ENCODE measurements at places on chromosomes 3 and 15.

DNA sequence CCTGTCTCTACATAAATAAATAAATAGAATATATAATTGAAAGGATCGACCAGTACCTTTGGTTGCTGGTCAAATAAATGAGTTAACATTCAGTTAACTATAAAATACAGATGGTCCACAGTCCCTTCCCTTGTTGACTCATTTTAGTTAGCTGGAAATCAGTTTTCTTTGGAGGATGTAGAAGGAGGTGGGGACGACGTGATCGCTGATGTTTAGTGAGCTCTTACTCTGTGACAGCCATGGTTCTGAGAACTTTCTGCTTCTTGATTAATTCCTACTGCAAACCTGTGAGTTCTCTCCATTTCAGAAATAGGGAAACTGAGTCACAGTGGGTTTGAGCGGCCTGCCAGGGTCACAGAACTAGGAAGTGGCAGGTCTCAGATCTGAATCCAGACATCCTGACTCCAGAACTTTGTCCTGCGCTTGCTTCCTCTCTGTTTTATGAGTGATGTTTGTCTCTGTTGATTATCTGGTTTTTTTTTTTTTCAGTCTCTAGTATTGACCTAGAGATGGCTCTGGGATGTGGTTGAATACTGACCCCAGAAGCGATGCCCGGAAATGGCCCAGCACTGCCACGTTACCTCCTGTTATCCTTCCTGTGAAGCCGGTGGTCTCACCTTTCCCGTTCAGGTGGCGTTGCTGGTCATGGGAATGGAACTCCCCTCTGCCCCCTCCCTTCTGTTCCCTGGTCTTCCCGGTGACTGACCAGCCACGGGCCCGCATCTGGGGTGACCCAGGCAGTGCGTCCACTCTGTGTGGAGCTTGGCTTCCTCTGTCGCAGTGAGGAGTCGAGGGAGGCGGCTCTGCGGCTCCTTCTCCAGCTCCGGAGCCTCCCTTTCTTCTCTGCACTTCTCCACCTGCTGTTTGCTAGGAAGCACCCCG lies 18.2 kb downstream of the SYNM start:
- no peak for DNase-seq

DNA sequence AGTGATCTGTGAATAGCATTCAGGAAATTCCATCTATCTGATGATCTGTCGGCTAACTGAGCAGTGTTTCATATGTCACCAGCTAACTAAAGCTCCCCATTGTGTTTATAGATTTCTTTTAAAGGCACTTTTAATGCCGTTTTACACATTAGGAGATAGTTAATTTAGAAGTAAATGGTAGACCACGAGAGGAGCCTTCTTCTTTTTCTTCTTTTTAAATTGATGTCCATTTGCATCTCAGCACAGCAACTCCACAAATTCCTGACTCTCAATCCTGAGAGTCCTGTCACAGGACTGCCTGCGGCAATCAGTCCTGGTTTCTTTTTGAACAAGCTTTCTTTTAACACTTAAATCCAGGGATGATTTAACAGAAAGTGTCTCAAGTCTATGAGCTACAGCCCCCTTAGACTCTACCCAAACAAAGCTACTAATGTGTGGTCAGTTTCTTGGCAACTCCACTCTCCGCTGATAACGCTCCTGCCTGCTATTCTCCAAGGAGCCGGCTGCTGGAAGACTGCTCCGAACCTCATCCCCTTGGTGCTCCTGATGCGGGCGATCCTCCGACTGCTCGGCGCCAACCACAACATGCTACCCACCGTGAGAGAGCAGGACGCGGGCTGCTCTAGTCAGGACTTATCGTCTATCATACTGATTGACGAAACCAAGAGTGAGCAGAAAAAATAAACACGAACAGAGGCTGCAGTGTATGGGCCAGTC lies 421.4 kb downstream of the MECOM start:
- DNase-seq, result no peak

GRCh38 chr15:40787991-40788390 lies 18.2 kb downstream of the C15orf62 start:
- DNase-seq, result no peak

DNA sequence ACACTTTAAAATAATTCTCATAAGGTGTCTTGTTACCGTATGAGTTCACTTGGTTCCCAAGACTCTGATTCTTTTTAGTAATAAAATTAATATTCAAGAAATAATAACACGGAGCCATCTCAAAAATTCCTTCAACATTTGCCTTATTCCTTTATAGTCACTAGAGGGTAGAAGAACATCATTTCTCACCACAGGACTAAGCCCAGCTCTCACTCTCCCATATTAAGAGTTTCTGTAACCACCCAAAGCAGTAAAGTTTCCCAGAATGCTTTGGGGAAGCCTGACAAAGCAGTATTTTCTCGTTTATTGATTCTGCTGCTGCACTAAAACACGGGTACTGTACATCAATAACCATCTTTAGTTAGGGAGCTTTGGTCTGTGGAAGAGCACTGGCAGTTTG lies 114.9 kb downstream of the MCTP2 start:
- DNase-seq, result no peak

- DNase-seq, result no peak
These were observed 212.9 kb downstream of the CD47 start for GRCh38 chr3:107877936-107878335.

All from activated T-cell treated with anti-CD3 and anti-CD28 coated beads, Interleukin-2, amount 50 U/mL, for 1 hour (primary cell).